ENCODE measurements at places on chromosomes 6 and 20.
A peak's percentile ranks its signal among the peaks of the same experiment; 100 is the strongest.

DNA sequence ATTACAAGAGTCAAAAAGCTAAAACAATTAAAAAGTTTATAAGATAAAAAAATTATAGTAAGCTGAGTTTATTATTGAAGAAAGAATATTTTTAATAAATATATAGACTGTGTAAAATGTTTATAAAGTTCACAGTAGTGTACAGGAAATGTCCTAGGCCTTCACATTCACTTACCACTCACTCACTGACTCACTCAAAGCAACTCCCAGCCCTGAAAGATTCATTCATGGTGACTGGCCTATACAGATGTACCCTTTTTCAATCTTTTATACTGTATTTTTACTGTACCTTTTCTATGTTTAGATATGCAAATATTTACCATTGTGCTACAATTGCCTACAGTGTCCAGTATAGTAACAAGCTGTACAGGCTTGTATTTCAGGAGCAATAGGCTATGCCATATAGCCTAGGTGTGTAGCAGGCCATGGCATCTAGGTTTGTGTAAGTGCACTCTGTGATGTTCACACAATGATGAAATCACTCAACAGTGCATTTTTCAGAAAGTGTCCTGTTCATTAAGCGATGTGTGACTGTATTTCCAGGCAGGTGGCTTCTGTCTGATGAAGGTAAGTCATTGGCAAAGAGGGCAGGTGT is 130.2 kb downstream of the BTBD3 start:
- no peak for DNase-seq

DNA sequence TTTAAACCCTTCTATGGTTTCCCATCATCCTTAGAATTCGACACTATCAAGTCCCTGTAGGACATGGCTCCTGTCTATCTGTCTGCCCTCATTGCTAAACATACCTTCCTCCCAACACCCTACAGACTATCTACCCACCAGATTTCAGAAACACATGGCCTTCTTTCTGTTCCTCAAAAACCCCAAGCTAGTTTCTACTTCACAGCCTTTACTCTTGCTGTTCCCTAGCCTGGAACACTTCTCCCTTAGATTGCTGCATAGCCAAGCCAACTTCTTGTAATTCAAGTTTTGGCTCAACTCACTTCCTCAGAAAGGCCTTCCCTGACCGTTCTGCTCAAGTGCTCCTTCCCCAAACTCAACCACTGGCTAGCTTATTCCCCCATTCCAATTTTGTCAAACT is 156.2 kb downstream of the BTBD9 start:
- no peak for DNase-seq

GRCh38 chr20:34302312-34302722 is 838 bp downstream of the AHCY start:
- DNase-seq: no peak

DNA sequence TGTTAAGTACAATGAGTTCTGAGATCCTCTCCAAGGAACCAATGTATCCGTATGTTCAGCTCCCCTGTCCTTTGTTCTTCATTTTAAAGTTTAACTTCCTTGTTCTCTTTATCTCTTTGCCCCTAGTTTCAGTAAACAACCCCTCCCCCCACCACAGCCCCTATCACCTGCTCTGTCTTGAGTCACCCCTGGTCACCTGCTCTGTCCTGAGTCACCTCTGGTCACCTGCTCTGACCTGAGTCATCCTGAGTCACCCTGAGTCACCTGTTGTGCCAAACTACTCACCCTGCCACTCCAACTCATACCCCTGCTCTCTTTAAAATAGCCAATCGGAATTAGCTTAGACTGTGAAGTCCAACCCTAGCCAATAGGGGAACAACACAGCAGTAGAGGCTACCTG is 288.7 kb upstream of the CDYL start:
- no peak for DNase-seq

DNA sequence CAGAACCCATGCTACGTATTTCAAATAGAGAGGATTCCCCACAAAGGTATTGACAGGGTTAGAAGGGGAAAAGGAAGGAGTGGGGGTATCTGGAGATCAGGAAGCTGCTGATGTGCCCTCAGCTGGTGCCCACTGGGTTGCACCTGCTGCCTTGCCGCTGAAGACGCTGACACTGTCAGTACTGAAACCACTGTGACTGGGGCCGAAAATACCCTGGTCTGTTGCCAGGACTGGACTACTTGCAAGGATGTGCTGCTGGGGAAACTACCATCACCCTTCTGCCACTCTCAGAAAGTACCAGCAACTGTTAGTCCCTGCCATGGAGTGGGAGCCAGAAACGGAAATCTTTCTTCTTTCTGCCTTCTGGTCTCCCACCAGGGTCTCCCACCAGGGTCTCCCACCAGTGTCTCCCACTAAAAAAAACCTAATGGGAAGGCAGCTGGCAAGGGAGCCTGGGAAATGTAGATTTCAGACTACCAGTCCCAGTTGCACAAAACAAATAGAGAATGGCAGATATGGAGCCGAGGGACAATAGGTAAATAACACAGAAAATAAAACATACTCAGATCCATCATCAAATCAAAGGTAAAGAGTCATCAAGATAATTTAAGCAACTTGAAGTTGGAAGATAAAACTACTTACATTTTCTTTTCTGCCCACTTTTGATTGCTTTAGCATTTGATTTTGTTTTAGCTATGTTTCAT is 204.8 kb downstream of the TPBG start:
- no peak for DNase-seq

- DNase-seq: no peak
Observed at GRCh38 chr6:159893064-159893463, 2.3 kb downstream of the MAS1 start.

DNA sequence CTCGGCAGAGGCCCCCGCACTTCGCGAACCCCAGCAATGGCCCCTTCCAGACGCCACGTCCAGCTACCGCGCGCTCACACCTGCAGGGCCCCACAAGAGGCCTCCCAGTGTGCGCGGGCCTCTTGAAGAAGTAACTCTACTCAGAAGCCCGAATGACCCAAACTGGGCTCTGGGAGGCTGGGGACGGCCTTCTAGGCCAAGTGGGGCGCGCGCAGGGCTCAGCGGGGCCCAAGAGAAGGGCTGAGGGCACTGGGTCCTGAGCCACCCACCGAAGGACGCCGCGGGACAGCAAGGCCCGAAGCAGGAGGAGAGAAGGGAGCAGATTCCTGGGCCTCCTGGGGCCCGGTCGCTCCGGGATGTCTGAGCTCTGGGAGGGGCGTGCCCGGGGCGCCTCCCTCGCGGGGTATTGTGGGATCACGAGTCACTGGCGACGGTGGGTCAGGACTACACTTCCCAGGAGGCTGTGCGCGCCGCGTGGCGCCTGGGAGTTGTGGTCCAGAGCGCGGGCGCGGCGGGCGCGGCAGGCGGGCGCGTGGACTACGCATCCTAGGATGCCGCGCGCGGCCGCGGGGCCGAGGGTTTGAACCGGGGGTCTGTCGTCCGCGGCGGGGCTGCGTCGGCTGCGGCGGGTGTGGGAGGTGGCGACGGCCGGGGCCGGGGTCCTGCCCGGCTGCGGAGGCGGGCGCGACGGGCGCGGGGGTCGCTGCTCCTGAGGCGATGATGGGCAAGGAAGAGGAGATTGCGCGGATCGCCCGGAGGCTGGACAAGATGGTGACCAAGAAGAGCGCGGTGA is at the start of gene TCEA2:
TCEA2 (plus strand) TSS at position 603 of the 793 bp plus-strand sequence; CDS start at position 718, 115 bp downstream.
- peak; percentile 73 for DNase-seq

GRCh38 chr20:31684153-31685015 is 38.3 kb downstream of the BCL2L1 start:
- DNase-seq: no peak

DNA sequence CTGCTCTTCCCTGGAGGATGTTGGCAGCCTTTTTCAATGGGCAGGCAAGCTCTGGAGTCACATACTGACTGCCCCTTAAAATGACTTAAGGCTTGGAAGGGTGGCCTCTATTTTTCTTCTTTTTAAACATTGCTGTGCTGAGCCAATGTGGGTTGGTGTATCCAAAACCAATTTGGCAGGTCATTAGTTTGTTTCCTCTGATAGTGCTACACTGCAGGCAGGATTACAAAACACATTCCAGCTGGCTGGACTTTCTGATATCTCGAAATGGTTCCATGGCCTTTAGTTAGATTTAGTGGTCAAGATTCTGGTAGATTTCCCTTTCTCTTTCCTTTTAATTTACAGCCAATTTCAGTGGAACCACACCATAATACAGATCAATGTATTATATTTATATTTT is 28.1 kb upstream of the BMP2 start:
- no peak for DNase-seq

- DNase-seq: no peak
Observed at GRCh38 chr6:123980311-123980710, 176.6 kb downstream of the NKAIN2 start.

- DNase-seq: no peak
Observed at GRCh38 chr20:40282541-40282940, 406.5 kb downstream of the MAFB start.

- DNase-seq: no peak
Observed at GRCh38 chr20:38137441-38138037, 27.5 kb downstream of the TGM2 start.

- DNase-seq: no peak
Observed at GRCh38 chr6:2653369-2654032, 97.2 kb downstream of the MYLK4 start.

DNA sequence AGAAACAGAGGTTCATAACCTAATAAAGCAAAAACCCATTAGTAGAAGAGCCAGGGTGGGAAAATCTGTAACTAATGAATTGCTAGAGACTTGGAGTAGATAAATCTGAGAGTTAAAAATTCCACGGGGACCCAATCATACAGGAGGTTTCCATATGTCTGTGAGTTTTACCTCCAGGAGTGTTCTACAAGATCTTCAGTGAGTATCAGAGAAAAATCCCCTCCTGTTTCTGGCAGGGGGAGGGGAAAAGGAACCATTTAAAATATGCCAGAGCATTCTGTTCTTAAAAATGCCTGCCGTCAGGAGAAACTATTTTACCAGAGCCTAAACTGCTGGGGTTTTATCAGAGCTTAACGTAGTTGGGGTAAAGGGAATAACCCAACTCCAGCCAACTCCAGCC is 54.0 kb upstream of the PLN start:
- DNase-seq: no peak

- DNase-seq: no peak
Observed at GRCh38 chr6:30985490-30985889, 2.0 kb downstream of the MUC21 start.

DNA sequence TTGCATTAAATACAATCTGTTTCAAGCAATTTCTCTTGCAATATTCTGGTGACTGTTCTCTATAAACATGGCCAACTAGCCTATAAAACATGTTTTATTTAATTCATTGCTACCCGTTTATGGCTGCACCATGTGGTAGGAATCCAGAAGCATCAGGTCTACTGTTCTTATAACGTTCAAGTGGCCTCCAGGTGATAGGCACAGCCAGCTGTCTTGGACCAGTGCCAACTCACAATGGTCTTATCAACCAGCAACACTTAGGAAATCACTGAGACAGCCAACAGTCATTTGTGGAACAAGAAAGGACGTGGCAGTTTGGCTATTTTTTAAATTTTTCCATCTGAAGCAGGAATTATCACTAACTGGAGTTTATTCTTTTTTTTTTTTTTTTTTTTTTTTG is 193.6 kb downstream of the NKAIN2 start:
- DNase-seq: no peak

- no peak for DNase-seq
Observed at GRCh38 chr6:35733633-35734032, 3.2 kb upstream of the ARMC12 start.

DNA sequence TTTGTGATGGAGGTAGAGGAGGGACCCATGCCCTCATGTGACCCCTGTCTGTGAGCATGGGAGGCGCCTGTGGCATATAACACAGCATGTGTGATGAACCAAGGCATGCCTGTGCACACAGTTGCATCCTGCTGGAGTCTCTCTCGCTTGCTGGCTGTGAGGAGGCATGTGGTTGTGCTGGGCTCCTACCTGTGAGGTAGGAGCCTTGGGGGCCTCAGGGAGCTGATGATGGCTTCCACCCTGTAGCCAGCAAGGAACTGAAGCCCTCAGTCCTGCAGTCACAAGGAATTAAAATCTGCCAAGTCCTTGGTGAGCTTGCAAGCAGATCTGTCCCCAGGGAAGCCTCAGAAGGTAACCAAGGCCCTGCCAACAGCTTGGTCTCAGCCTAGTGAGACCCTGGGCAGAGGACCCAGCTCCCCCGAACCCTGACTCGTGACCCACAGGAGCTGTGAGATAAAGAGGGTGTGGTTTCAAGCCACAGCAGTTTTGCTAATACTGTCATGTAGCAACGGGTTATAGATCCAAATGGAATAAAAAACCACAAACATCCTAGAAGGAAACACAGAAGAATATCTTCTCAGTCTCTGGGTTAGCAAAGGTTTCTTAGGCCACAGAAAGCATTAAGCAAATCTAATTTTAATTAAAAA is 145.7 kb downstream of the WDR27 start:
- DNase-seq: no peak

DNA sequence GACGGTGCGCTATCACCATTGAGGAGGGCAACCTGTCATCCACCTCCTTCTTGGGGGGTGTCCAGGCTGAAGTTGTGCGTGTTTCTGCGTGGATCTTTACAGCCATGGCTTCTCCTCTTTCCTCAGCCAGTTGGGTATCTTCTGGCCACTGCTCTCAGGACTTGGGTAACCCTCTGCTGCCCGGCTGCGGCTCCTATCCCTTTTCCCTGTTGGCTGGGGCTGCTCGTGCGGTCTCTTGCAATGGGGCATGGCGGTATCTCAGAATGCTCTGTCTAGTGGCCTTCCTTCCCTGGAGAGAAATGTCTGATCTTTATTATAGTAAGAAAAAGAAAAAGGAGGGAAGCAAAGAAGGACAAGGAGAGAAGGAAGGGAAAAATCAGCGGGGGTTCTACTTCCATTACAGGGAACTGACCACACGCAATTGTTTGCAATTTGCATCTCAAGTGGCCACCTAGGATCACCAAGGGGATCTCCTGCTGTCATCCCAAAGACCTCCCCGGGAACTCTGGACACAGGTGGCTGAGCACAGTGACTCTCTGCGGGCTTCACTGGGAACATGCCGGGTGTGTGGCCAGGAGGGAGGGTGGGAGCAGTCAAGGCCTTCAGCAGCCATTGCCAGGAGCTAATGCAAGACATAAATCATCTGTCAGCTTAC is 60.8 kb downstream of the NPEPL1 start:
- DNase-seq: no peak

DNA sequence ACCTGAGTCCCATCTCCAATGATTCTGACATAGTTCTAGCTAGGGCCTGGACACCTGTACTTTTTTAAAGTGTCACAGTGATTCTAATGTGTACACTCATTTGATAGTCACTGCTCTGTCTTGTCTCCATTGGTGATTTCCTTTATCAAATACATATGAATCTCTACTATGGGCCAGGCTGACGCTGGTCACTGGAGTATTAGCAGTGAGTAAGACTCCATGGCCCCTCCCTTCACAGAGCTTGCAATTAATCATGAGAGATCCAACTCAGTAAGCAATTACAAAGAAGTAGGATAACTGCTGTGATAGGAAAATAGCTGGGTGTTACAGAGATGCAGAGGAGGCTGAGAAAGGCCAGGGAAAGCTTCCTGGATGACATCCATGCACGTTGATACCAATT is 19.3 kb upstream of the SASH1 start:
- peak; percentile 54 for DNase-seq

Measured in AG09309 (cell line).